Endothelial cell (in vitro differentiated cells): ENCODE measurements at places on chromosomes 13 and 19. TPM values are rescaled to one million over a fixed set of nuclear protein-coding genes. Genes with fewer than 3 reads are reported as not detected.

GRCh38 chr19:3698386-3698950 is 1.8 kb downstream of the PIP5K1C start:
- H3K27ac ChIP-seq: no peak overlapping the region
- peaks cover 4% of the 10 kb centered on the region for H3K27me3 ChIP-seq
- H3K4me3 ChIP-seq: peak overlapping the region; percentile 67
- peaks cover 3% of the 10 kb centered on the region for H3K4me1 ChIP-seq
- H3K36me3 ChIP-seq: no peaks in the 10 kb centered on the region
- no peak for DNase-seq

LCP1 gene
- 11.9 TPM for total RNA-seq

- H3K4me1 ChIP-seq: peaks cover 25% of the 10 kb centered on the region
- no peak overlapping the region for H3K4me3 ChIP-seq
- DNase-seq: peak; percentile 12
- no peaks in the 10 kb centered on the region for H3K36me3 ChIP-seq
- H3K27me3 ChIP-seq: no peaks in the 10 kb centered on the region
Observed at GRCh38 chr13:106690779-106691178, 122.8 kb upstream of the ARGLU1 start.

SLC1A6 gene
- 8.3 TPM for total RNA-seq

GRCh38 chr19:18053576-18054219 is 33.0 kb downstream of the IL12RB1 start:
- no peaks in the 10 kb centered on the region for H3K36me3 ChIP-seq
- peaks cover 3% of the 10 kb centered on the region for H3K4me1 ChIP-seq
- no peak overlapping the region for H3K4me3 ChIP-seq
- DNase-seq: no peak
- peaks cover 9% of the 10 kb centered on the region for H3K27me3 ChIP-seq

- no peak overlapping the region for H3K27ac ChIP-seq
- peaks cover under 1% of the 10 kb centered on the region for H3K36me3 ChIP-seq
- peaks cover 9% of the 10 kb centered on the region for H3K4me1 ChIP-seq
- no peak overlapping the region for H3K4me3 ChIP-seq
Observed at GRCh38 chr13:99335603-99336002, 28.4 kb upstream of the GPR183 start.

CNN1 gene
- total RNA-seq: 1.5 TPM

GRCh38 chr13:36088463-36088862 is 42.7 kb downstream of the DCLK1 start:
- no peak overlapping the region for H3K27ac ChIP-seq
- H3K4me3 ChIP-seq: no peak overlapping the region
- DNase-seq: no peak
- no peaks in the 10 kb centered on the region for H3K36me3 ChIP-seq
- H3K27me3 ChIP-seq: no peaks in the 10 kb centered on the region

ZNF160 gene
- total RNA-seq: 36.3 TPM

GRCh38 chr19:6413721-6414643 is 10.6 kb downstream of the KHSRP start:
- H3K36me3 ChIP-seq: peaks cover 9% of the 10 kb centered on the region
- no peak overlapping the region for H3K4me3 ChIP-seq
- no peaks in the 10 kb centered on the region for H3K4me1 ChIP-seq
- no peak for DNase-seq

- no peak for DNase-seq
- H3K27ac ChIP-seq: no peak overlapping the region
- H3K36me3 ChIP-seq: no peaks in the 10 kb centered on the region
Observed at GRCh38 chr13:26786651-26787295, 26.2 kb upstream of the GPR12 start.

CGB5 gene
- not detected for total RNA-seq

GRCh38 chr13:75473468-75473867 is 8.5 kb downstream of the TBC1D4 start:
- no peaks in the 10 kb centered on the region for H3K27me3 ChIP-seq
- H3K27ac ChIP-seq: no peak overlapping the region
- no peaks in the 10 kb centered on the region for H3K36me3 ChIP-seq
- H3K4me3 ChIP-seq: no peak overlapping the region

TTC9B gene
- total RNA-seq: 1.1 TPM

ALOX5AP gene
- total RNA-seq: 1.9 TPM

GRCh38 chr19:40976134-40976533 is 14.9 kb upstream of the CYP2B6 start:
- no peaks in the 10 kb centered on the region for H3K27me3 ChIP-seq
- no peaks in the 10 kb centered on the region for H3K36me3 ChIP-seq
- H3K4me3 ChIP-seq: no peak overlapping the region
- no peak for DNase-seq
- H3K27ac ChIP-seq: peak overlapping the region; percentile 31
- no peaks in the 10 kb centered on the region for H3K4me1 ChIP-seq

IFNL1 gene
- not detected for total RNA-seq

- no peak overlapping the region for H3K4me3 ChIP-seq
- DNase-seq: no peak
- peaks cover 5% of the 10 kb centered on the region for H3K36me3 ChIP-seq
- H3K4me1 ChIP-seq: peaks cover 6% of the 10 kb centered on the region
- peaks cover 11% of the 10 kb centered on the region for H3K27me3 ChIP-seq
Observed at GRCh38 chr19:48292798-48293197, 22.9 kb downstream of the ZNF114 start.

- H3K36me3 ChIP-seq: no peaks in the 10 kb centered on the region
- H3K4me1 ChIP-seq: peaks cover 16% of the 10 kb centered on the region
- DNase-seq: no peak
- H3K4me3 ChIP-seq: no peak overlapping the region
- no peak overlapping the region for H3K27ac ChIP-seq
- peaks cover 2% of the 10 kb centered on the region for H3K27me3 ChIP-seq
Observed at GRCh38 chr13:26923824-26924605, 163.4 kb upstream of the GPR12 start.

HTR2A gene
- not detected for total RNA-seq

TMC4 gene
- 2.6 TPM for total RNA-seq

MCF2L gene
- 16.5 TPM for total RNA-seq

ZNF274 gene
- total RNA-seq: 21.4 TPM

PARP4 gene
- total RNA-seq: 31.8 TPM

DNA sequence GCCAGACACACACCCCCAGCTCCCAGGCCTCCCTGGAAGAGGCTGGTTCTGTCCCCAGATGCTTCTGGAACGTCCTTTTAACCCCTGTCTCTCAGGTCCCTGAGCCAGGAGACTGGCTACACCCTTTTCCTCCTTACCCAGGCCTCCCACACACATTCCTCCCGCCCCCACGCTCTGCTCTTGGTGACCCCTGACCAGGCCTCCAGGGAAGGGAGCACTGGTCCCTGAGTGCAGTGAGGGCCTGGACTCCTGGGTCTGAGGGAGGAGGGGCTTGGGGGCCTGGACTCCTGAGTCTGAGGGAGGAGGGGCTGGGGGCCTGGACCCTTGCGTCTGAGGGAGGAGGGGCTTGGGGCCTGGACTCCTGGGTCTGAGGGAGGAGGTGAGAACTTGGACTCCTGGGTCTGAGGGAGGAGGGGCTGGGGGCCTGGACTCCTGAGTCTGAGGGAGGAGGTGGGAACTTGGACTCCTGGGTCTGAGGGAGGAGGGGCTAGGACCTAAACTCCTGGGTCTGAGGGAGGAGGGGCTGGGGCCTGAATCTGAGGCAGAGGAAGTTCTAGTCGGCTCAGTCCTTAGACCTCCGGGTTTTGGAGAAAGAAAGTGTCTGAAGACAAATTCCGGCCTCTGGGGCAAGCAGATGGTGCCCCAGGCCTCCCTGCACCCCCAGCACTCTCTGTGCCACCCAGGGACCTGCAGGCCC is 527 bp downstream of the KLK6 start:
- H3K27ac ChIP-seq: no peak overlapping the region
- no peak overlapping the region for H3K4me3 ChIP-seq
- H3K27me3 ChIP-seq: peaks cover 13% of the 10 kb centered on the region

TSHZ3 gene
- total RNA-seq: 12.3 TPM

TJP3 gene
- 3.1 TPM for total RNA-seq

SYCN gene
- total RNA-seq: not detected

DNA sequence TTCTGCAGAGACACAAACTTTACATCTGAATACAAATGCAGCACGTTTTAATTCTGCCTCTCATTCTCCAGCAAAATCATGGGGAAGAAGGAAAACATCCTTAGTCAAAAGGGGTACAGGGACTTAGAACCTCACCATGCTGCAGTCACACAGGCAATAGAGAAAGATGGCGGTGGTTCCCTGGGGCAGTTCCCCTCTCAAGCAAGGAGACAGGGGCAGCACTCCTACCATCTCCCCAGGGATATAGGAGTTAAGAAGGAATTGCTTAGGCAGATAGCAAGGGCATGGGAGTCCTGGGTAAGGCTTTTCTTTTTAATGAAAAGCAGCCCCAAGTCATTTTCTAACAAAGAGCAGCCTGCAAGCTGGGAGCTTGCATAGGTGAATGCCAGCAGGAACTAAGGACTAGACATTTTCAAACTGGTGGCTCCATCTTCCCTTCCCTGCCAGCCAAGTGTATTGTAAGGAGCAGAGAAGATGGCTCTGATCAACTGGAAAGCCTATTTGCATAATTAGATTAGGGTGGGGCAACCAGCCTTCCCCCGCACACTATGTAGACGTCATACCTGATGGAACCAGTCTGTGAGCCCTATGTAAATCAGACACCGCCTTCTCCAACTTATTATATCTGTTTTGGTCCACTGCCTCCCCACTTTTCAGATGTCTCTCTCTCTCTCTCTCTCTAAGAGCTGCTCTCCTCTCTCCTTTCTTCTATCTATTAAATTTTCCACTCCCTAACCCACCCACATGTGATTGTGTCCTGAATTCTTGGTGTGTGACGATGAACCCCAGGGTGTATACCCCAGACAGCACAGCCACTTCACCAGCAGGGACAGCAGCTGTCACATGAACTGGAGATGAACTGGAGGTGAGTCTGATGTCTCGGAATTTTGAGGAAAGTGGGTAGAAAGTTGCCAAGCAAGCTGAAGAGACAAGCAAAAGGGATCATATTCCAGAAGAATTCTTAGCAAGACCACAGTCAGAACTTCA is 514.5 kb downstream of the IRS2 start:
- no peak overlapping the region for H3K27ac ChIP-seq
- peaks cover 3% of the 10 kb centered on the region for H3K27me3 ChIP-seq
- peaks cover 12% of the 10 kb centered on the region for H3K4me1 ChIP-seq
- H3K36me3 ChIP-seq: peaks cover 6% of the 10 kb centered on the region
- DNase-seq: no peak
- H3K4me3 ChIP-seq: no peak overlapping the region

- H3K4me1 ChIP-seq: peaks cover 24% of the 10 kb centered on the region
- peaks cover 2% of the 10 kb centered on the region for H3K27me3 ChIP-seq
- no peaks in the 10 kb centered on the region for H3K36me3 ChIP-seq
- H3K27ac ChIP-seq: no peak overlapping the region
Observed at GRCh38 chr13:28719227-28720055, 671 bp upstream of the SLC46A3 start.

GRCh38 chr19:49165865-49166301 is 8.3 kb downstream of the TRPM4 start:
- no peak overlapping the region for H3K27ac ChIP-seq
- DNase-seq: no peak
- H3K4me1 ChIP-seq: peaks cover 15% of the 10 kb centered on the region
- H3K27me3 ChIP-seq: peaks cover 3% of the 10 kb centered on the region

ZNF442 gene
- total RNA-seq: 4.0 TPM
